CD8-positive, alpha-beta memory T cell (primary cell): ENCODE measurements at places on chromosomes 16 and 17. TPM values are rescaled to one million over a fixed set of nuclear protein-coding genes. Genes with fewer than 3 reads are reported as not detected.

GRCh38 chr17:28412099-28412498 is 6.1 kb upstream of the SLC46A1 start:
- DNase-seq = no peak

The RPA1 gene
- 192 TPM for total RNA-seq

DNA sequence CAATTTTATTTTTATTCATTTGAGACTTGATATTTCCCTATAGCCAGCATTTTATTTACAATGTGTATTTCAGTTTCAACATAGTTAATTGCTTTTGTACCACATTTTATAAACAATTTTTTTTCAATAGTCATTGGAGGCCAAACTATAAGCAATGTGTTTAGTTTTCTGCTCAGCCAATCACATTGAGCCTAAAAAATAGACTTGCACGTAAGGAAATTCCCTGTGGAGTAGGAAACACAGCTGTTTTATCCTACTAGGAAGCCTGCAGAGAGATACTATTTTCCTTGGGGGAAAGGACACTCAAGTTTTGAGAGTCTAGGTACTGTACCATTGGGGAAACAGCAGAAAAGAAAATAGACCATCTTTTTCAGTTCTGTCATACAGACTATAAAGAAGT is 410.2 kb upstream of the GOT2 start:
- no peak for DNase-seq

The SMIM5 gene
- 0.20 TPM for total RNA-seq

- no peak for DNase-seq
Observed at GRCh38 chr16:88375236-88375975, 7.4 kb upstream of the ZNF469 start.

The CORO6 gene
- 2.5 TPM for total RNA-seq

- DNase-seq = no peak
Observed at GRCh38 chr17:9104370-9105041, 83.2 kb downstream of the NTN1 start.

The NPIPB2 gene
- total RNA-seq = 9.4 TPM

DNA sequence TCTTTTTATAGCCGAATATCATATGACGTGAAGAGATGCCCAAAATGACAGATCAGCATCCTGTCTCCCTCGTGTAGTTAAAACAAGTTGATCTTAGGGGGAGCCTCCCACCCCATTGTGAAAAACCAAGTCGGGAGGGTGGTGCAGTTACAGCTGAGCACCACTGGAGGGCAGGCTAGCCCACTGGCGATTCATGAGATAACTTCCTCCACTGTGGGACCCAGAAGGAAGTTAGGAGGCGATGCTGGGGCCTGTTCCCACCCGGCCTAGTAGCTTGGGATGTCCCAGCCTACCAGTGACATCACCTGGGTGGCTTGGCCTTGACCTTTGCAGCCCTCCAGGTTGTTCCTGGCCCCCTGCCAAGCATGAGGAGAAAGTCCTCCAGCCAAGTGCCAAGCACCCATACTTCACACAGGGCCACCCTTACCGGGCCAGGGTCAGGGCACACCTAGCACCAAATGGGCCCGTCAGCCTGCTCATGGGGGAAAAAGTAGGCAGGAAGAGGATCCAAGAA is 8.1 kb upstream of the CPNE2 start:
- peak; percentile 82 for DNase-seq

GRCh38 chr16:3716831-3717234 is 491 bp downstream of the TRAP1 start:
- no peak for DNase-seq

GRCh38 chr16:59859676-59860402 is 1125.7 kb upstream of the GOT2 start:
- DNase-seq = no peak

- peak; percentile 95 for DNase-seq
Observed at GRCh38 chr17:4899341-4900230, at the start of gene C17orf107. Gene C17orf107, plus strand, starts transcription at chr17:4899536. Its CDS starts 227 bp downstream, at chr17:4899763.

DNA sequence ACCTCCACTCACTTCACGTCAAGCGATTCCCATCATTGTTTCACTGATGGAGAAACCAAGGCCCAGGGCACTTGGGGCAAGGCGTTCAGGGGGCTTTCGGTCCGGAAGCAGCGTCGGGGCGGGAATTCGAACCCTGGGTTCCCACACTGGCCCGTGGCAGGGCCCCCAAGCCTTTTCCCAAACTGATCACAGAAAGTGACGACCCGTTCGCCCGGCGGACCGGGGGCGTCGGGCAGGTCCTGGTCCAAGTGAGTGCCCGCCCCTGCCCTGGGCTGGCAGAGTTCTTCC is 856 bp upstream of the MON1B start:
- DNase-seq = no peak

The CTRB1 gene
- not detected for total RNA-seq

GRCh38 chr17:36550491-36551417 is 6.0 kb downstream of the GGNBP2 start:
- DNase-seq = peak; percentile 36

GRCh38 chr16:49020436-49020835 is 261.2 kb downstream of the CBLN1 start:
- DNase-seq = no peak

DNA sequence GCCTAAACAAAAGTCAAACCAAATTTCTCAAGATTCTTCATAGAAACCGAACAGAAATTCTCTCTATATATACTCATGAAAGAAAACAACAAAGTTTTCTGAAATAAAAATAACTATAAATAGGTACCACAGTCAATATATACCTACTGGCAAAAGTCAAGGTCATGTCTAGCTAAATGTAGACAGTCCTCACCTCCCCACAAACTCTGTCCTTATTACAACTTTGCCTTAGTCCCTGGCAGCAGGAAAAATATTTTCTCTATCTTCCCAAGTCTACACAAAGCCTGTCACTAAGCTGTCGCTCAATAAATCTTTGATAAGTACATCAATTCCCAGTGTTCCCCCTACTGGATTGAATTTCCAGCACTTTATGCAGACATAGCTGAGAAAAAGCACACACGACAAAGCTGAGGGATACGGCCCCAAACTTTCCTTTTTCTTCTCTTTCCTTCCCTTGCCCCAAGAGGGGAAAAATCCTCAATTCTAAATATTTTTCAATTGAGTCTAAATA is 2.7 kb downstream of the CFAP20 start:
- DNase-seq = no peak

- DNase-seq = no peak
Observed at GRCh38 chr16:11109566-11109965, 146.4 kb downstream of the SOCS1 start.

DNA sequence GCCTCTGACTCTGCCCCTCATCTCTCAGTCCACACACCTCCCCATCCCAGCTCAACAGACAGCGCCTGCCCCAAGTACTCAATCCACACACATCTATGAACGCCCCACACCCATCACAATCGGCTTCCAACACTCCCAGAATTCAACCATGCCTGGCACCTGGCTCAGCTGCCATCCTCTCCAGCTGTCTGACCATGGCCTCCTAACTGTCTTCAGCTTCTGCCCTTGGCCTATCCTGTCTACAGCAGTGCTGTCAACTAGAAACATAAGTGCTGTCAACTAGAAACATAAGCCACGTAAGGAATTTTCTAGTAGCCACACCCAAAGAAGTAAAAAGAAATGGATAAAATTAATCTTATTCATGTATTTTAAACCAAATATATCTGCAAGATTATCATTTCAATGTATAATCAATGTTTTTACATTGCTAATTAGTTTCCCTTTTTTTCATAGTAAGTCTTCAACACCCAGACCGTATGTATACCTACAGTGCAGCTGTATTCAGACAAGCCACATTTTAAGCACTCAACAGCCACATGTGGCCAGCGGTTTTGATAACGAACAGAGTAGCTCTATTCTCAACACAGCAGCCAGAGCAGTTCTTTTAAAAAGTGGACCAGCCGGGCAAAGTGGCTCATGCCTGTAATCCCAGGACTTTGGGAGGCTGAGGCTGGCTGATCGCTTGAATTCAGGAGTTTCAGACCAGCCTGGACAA is 48.6 kb upstream of the ZNF423 start:
- DNase-seq = no peak

The AURKB gene
- total RNA-seq = 94.4 TPM

GRCh38 chr16:89395150-89396142 is 94.9 kb downstream of the ANKRD11 start:
- no peak for DNase-seq

DNA sequence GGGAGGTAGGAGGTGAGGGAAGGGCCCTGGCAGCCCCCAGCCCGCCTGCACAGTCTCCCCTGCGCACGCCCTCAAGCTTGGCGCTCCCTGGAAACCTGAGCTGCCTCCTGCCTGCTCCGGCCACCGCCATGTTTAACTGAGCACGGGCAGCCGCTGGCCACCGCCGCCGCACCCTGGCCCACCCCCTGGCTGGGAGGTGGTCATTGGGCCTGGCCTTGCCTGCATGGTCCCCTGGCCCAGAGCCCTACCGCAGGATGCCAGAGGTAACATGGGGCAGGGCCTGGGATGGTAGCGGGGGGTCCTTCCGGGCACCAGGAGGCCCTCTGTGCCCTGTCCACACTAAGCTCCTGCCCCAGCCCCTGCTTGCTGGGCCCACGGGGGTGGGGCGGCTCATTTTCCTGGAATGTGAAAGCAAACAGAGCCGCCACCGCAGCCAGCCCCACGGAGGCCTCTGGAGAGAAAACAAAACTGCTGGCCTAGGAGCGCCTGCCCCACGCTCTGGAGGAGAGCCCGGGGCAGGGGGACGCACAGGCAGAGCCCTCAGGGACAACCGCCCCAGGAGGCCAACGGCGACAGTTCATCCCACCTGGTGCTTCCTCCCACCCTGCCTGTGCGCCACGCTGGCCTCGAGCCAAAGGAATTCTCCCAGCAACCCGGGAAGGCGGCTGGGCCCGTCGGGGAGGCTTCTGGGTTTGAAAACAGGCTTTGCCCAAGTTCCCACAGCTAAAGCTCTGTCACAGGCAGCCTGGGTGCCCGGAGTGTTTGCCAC is 8.9 kb downstream of the NHERF2 start:
- DNase-seq = no peak

- peak; percentile 90 for DNase-seq
Observed at GRCh38 chr17:35578197-35578928, at the start of gene PEX12. Gene PEX12, minus strand, starts transcription at chr17:35578571. Its CDS starts 550 bp downstream, at chr17:35578021.

GRCh38 chr16:84717484-84717883 is 17.7 kb downstream of the USP10 start:
- no peak for DNase-seq

DNA sequence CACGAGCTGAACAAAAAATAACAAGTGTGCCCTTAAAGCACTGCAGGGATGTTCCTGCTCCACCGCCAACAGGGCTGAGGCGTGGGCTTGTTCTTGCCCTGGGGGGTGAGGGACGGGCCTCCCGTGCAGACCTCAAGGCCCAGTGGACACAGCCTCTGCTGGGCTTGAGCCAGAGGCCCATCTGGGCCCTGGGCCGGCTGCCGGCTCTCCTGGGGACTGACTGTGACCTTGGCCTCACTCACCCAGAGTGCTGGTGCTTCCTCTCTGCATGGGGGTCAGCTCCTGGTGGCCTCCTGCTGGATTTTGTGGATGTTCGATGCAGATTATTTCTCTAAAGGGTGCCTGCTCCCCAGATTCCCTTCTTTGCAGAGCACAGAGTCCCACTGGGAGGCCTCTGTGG is 54.2 kb upstream of the CDR2 start:
- no peak for DNase-seq

The TMEM88 gene
- total RNA-seq = 5.5 TPM

GRCh38 chr17:70050931-70051330 is 24.1 kb upstream of the KCNJ16 start:
- no peak for DNase-seq

- no peak for DNase-seq
Observed at GRCh38 chr17:34562387-34562786, 17.0 kb upstream of the TMEM132E start.

The SLC13A2 gene
- not detected for total RNA-seq

DNA sequence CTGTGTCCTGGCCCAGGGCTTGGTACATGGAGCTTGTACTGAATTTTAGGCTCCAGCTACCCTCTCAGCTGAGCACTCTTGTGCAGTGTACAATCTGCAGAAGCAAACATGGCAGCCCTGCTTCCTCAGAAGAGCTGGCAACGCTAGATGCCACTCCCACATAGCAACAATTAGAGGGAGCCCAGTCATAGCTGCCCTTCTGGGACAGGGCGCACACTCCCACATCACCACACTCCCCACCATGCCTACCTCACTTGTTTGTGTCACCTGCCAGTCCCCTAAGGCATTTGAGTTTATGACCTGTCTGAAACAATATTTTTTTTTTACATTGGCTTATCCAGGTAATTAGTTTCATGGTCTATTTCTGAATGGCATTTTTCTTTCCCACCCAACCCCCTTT is 72.3 kb downstream of the C17orf67 start:
- no peak for DNase-seq

The DPEP2 gene
- total RNA-seq = 6.4 TPM

The SULT1A4 gene
- 1.0 TPM for total RNA-seq

DNA sequence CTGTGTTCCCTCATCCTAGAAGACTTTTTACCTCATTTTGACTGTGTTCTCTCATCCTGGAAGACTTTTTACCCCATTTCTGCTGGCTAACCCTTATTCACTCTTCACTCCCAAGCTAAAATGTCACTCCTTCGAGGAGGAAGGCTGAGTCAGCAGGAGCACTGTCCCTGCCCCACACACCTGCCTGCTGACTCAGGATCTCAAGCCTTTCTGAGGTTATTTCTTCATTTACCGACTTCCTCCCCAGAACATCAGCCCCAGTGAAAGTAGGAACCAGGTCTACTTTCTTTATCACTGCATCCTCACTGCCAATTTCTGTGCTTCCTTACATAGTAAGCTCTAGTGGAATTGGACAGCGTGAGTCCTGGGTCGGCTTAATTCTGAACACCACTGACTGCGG is 220.6 kb downstream of the HS3ST4 start:
- no peak for DNase-seq

GRCh38 chr16:396199-396598 is 800 bp upstream of the NME4 start:
- DNase-seq = no peak

GRCh38 chr17:68507576-68507975 is 4.7 kb upstream of the PRKAR1A start:
- no peak for DNase-seq

DNA sequence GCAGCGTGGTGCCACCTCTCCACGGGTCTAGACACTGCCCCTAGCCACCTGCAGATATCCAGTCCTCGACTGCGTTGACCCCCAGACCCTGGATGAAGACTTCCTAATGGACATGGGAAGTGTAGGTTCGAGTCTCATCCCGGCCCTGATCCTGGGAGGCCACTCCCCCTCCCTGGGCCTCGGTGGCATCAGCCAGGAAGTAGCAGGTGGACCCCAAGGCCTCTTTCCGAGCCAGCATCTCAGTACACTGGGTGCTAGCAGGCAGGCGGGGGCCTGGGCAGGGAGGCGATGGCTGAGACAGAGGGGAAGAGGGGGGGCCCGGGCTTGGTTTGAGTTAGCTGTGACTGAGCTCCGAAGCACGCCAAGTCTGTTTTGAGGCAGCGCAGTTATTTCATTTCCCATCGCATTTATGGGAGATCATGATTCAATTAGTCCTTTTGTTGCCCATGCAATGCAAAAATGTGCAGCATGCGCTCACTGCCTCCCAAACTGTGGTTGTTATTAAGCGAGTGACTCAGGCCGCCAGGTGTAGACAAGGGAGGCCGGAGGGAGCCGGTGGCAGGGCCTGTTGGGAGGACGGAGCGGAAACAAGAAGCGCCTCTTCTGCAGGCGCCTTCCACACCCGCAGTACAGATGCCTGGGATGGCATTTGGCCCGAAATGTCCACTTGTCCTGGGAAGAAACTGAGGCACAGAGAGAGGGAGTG is 25.3 kb upstream of the ZNF469 start:
- DNase-seq = peak; percentile 36

GRCh38 chr16:3792472-3793012 is 75.2 kb upstream of the TRAP1 start:
- no peak for DNase-seq

GRCh38 chr17:58338454-58338840 is 9.9 kb upstream of the TSPOAP1 start:
- DNase-seq = no peak
